ENCODE measurements at places on chromosomes 3 and 15.
A peak's percentile ranks its signal among the peaks of the same experiment; 100 is the strongest.

DNA sequence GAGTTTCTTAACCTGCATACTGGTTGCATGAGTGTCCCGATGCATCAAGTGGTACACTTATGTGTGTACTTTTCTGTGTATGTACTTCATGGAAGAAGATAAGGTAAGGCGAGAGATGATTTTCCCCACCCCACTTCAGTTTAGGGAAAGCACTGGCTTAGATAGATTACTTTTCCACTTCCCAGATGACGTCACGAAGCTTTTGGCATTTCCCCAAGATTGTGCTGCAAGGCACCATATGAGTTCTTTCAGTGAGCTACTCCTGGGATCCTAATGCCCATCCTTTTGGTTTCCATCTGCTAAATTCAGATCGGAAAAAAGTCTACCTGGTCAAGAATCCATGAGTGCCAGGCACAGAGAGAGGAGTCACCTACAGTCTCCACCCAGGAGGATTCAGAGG, 4.5 kb downstream of the IL17RB start:
- no peak for DNase-seq

DNA sequence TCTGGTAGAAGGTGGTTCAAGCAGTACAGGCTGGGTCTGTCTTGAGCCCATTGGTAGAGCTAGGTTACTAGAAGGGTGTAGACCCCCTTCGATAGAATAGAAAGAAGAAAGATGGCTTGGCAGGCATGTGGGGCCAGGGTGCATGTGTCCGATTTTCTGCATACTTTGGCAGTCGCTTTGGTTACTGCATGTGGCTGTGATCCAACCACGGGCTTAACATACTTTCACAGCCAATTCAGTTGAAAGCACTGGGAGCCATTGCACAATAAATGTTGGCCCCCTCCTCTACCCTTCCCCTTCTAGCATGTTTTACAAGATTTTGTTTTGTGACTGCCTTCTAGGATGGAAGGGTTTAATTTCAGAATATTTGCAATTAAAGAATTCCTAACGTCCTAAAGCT, 7.2 kb downstream of the ARID3B start:
- no peak for DNase-seq

- DNase-seq = no peak
These were observed 31.7 kb downstream of the NR2F2 start for GRCh38 chr15:96362011-96362754.

DNA sequence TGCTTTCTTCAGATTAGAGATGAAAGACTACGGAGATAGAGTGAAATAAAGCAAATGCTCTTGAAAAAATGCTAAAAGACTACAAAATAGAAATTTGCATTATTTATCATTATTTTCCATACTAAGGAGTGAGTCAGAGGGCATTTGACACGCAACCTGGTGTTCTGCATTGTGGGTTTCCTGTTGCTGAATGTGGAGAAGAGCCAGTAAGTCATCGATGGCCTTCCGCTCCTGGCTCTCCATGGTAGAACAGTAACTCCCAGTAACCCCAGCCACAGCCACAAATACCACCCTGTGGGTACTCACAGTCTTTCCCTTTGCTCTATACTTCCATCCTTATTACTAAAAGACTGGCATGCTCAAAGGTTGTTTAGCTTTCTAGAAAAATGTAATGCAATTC, 61.5 kb downstream of the CGGBP1 start:
- peak; percentile 26 for DNase-seq

DNA sequence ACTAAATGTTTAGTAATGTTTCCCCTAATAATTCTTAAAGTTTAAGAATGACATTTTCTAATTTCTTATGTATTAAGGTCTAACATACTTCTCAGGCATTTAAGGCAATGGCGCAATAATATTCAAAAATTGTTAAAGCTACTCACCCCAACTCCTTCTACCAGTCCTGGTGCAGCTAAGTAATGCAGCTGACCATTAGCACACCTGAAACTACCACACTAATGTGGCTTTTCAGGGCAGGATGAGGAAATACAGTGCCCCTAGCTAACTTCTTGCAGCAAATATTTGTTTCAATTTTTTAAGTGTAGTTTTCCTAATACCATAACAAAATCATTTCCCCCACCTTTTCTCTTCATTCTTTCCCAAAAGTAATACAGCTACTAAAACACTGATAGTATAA, 827.7 kb downstream of the FHIT start:
- no peak for DNase-seq

- DNase-seq = no peak
These were observed 208.5 kb upstream of the MRPL3 start for GRCh38 chr3:131711114-131711768.

DNA sequence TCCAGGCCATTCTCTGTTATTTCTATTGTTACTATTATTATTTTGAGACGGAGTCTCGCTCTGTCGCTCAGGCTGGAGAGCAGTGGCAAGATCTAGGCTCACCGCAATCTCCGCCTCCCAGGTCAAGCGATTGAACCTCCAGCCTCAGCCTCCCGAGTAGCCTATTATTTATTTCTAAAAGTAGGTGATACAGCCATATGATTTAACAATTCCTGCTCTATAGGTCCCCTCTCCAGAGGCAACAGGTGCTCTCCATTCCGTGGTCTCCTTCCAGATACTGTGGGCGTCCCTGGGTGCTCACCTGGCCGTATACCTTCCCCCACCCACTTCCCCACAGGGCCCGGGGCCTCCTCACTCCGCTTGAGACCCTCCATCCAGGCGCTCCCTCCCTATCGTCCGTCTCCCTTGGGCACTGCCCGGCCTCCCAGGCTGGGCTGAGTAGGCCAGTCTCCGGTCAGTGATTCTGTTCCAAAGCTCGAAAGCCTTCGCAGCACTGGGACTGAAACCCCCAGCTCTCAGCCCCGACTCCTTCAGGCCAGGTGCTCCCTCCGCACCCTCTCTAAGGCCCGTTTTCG, 708 bp upstream of the PTPN23 start:
- no peak for DNase-seq

GRCh38 chr3:196604548-196604947, 34.9 kb upstream of the NRROS start:
- no peak for DNase-seq

GRCh38 chr3:190110826-190111225, 9.9 kb downstream of the P3H2 start:
- no peak for DNase-seq

DNA sequence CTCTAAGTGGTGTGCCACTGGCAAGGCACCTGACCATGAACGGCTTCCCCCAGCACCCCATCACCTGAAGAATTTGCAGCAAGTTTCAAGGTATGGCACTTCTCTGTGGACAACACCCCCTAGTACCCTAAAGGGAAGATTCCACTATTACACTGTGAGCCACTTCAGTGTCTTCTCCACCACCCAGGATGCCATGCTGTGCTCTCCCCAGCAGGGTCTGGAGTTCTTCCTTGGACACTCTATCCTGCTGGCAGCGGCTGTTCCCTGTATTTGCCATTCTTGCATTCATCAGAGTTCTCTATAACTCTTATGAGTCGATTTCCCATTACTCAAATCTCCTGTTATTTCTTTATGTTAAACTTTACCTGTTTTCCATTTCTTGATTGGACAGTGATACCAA, 33.9 kb upstream of the RNU6-1 start:
- DNase-seq = no peak

DNA sequence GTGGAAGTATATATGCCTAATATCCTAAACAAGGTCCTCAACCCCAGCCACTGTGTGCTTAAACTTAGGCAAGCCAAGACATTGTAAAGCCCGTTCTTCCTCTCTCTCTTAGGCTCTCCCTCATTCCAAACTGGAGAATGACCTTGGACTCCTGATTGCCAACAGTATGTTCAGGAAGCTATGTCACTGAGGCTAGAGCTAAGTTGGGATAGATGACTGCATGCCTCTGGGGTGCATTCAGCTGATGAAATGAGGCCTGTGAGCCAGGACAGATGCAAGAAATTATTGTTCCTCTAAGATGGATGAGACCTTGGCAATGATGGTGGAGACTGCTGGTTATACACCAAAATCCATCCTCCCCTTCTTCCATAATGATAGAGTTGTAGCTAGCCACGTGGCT, 27.9 kb upstream of the TBC1D21 start:
- no peak for DNase-seq

- DNase-seq = no peak
These were observed 154.2 kb downstream of the RAB11A start for GRCh38 chr15:66023311-66023972.

GRCh38 chr3:193803288-193803687, 210.3 kb downstream of the OPA1 start:
- no peak for DNase-seq

DNA sequence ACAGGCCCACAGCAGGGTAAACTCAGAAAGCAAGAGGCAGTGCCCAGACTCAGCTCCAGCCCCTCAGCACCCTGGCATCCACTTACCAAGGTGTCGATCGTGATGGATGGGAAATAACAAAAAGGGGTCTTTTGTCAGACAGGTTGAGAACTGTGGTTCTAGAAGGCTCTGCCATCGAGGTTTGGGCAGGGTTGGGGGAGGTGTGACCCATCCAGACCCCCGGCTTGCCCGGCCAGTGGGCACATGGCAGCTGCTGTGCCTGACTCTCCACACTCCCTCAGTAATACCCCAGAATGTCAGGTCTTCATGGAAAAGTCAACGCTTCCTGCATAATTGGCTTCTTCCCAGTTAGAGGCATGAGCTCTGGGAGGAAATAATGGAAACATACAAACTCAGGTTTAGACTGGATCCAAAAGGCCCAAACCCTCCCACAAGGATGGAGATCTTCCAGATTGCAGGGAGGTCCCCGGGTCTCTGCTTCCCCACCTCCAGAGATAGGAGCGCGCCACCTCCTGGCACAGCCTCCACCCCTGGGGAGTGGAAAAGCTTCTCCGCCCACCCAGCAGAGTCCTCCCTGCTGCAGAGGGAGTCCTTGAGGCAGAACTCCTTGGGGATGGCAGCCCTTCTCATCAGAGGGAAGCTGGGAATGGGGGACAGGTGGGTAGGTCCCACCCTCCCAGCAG, 149.8 kb upstream of the IQSEC1 start:
- DNase-seq = no peak

DNA sequence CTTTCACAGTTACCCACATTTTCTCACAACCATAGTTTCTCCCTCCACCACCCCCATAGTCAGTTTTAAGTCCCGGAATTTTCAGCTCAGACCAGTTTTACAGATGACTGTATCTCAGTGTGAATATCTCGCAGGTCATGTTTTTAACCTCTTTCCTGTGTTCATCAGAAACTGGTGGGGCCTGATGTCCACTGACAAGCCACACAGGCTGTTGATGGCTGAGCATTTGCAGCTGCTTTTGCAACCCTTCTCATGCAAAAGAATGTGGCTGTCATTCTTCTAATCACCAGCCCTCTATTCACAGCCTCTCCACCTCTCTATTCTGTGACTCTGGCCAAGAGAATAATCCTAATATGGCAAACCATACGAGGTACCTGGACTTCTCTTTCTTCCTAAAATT, 8.5 kb downstream of the GYG1 start:
- no peak for DNase-seq

- no peak for DNase-seq
These were observed 476.1 kb downstream of the EDEM1 start for GRCh38 chr3:5663601-5664000.

GRCh38 chr3:196179380-196180308, 31.6 kb downstream of the ZDHHC19 start:
- no peak for DNase-seq

DNA sequence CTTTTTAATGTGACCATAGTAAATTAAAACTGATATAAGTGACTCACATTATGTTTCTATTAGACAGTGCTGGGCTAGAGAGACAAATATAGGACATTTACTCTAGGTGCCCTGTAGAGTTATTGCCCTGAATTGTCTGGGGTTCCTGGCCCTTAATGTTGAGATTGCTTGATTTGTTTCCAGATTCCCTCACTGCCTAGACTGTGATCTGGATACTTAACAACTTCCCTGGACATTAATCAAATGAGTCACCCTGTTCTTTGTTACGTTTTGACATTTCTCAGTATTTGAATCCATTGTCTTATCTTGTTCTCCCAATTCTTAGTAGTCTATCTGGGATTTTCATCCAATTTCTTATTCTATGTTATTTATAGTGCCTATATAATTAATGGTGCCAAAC, 65.8 kb downstream of the DTWD1 start:
- peak; percentile 24 for DNase-seq

- DNase-seq = no peak
These were observed 106.3 kb downstream of the SNRPN start for GRCh38 chr15:25060996-25061620.

DNA sequence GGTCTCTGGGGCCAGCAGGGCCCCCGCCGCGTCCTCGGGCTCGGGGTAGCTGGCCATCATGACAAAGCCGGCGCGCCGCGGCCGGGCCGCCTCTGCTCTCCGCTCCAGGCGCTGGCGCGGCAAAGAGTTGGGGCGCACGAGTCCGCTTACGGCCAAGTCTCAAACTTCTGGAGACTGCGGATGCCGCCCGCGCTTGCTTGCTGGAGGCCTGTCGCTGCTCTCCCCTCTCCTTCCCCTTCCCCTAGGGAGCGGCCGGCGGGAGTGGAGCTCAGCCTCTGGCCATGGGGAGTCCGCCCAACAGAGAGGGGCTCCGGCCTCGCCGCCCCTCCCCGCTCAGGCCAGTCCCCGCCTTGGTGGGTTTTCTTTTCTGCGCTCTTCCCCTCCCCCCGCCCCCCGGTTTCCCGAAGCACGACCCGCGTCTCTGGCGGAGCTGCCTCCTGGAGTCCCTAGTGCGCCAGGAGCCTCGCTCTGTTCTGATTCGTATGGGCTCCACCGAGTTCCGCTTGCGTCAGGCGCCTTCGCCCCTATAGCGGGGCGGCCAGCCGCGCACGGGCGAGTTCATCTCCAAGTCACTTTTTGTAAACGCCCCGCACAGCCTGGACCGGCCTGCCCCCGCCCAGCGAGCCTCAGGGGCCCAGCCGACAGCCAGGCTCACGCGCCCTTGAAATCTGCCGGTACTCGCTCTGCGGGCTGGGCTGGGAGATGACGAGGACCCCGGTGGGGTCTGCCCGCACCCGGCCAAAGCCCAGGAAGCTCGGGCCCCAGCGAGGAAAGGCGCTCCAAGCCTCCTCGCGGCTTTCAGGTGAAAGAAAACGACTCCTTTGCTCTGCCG, at the start of the genes FOXL2 and FOXL2NB:
FOXL2 (minus strand) TSS at position 475 of the 832 bp plus-strand sequence; CDS start at position 60, 415 bp downstream.
FOXL2NB (plus strand) TSS at position 555 of the 832 bp plus-strand sequence; CDS start at position 703, 148 bp downstream.
- DNase-seq = no peak

DNA sequence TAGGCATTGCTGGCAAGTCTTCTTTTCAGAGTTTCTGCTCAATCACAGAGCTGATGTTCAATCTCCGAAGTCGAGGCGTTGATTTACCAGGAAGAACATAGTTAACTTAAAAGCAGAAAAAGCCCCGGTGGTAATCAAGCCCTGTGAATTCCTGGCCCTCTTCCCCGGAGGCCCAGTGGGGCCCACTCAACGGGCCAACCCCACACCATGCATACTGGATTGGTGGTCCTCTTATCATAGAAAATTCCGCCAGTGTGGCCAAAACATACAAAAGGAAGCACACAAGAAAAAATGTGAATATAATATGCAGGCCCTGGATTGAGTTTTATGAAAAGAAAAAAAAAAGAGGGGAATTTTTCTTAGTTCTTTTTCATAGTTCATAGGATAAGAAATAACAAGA, 873.0 kb upstream of the NR2F2 start:
- DNase-seq = no peak

- DNase-seq = peak; percentile 92
These were observed 202.7 kb downstream of the TNIK start for GRCh38 chr3:171257251-171258203.

GRCh38 chr3:158159714-158160113, 49.8 kb downstream of the RSRC1 start:
- no peak for DNase-seq

GRCh38 chr15:80114114-80114513, 38.7 kb upstream of the FAH start:
- DNase-seq = no peak

- no peak for DNase-seq
These were observed 82.6 kb upstream of the SLC24A5 start for GRCh38 chr15:48038221-48038620.
